ENCODE measurements at places on chromosomes 3 and 15.

GRCh38 chr3:4138786-4139431 lies 164.3 kb upstream of the SETMAR start:
- DNase-seq, result no peak

- no peak for DNase-seq
Observed at GRCh38 chr3:8499181-8499611, 2.4 kb upstream of the LMCD1 start.

GRCh38 chr15:65377976-65378366 lies at the start of gene IGDCC3:
IGDCC3 (minus strand) TSS chr15:65378002; CDS start chr15:65377788, 214 bp downstream.
- no peak for DNase-seq

DNA sequence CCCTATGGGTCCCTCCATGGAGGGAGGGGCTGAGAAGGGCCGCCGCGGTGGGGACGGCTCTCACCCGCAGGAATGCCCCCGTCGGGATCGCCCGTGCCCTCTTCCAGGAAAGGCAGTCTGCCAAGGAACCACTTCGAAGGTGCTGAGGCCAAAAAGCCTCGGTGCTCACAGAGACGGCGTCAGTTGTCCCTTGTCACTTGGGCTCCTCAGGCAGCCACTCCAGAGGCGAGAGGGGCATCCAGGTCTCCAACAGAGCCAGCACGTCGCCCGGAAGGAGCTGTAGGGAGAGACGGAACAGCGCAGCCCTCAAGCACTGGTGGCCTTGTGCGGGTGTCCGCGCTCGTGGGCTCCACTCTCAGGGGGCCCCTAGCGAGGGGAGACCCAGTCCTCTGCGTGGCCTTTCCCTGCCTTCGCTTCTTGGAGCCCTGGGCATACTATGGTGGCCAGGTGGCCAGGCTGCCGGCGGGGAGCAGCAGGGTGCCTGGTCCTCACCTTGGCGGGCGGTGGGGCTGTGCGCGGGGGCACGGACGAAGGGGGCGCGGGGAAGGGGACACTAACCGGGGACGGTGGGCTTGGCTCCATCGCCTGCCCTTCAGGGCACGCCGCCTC lies 994 bp downstream of the MESP1 start:
- DNase-seq, result no peak

DNA sequence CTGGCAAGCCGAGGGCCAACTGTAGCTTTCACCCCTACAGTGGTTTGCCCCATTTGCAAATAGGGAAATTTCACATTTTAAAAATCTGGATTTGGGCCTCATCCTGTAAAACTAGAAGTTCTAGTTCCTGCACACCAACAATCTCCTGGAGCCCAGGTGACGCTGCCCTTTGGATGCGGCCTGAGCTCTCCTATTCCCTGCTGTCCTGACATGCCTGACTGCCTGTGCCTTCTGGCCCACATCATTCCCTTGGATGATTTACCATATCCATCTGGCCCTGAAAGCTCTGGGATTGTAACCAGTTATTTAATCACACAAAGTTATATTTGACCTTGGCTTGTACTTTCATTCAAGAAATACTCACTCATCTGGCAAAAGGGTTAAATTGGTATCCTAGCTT lies 272.3 kb downstream of the ARRDC4 start:
- DNase-seq, result no peak

DNA sequence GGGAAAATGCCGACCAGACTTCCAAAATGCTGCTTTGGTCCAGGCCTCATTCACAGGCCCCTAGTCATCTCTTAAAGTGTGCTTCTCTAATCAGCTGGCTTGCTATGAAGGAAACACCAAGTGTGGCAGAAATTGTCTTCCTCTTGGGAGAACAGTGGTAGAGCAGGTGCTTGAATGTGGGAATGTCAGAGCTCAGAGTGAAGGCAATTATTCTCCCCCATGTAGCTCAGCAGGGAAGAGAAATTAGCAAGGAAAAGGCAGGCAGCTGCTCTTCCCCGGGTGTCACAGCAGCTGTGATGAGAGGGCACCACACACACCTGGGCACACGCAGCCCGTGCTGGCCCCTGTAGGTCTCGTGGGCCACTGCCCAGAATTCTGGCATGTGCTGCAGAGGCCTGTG lies 358.5 kb downstream of the WDR72 start:
- DNase-seq, result no peak
